Central memory CD4-positive, alpha-beta T cell (primary cell): ENCODE measurements at places on chromosomes 7 and 10.

GRCh38 chr10:65341323-65341925 lies 1584.4 kb upstream of the LRRTM3 start:
- DNase-seq: no peak

DNA sequence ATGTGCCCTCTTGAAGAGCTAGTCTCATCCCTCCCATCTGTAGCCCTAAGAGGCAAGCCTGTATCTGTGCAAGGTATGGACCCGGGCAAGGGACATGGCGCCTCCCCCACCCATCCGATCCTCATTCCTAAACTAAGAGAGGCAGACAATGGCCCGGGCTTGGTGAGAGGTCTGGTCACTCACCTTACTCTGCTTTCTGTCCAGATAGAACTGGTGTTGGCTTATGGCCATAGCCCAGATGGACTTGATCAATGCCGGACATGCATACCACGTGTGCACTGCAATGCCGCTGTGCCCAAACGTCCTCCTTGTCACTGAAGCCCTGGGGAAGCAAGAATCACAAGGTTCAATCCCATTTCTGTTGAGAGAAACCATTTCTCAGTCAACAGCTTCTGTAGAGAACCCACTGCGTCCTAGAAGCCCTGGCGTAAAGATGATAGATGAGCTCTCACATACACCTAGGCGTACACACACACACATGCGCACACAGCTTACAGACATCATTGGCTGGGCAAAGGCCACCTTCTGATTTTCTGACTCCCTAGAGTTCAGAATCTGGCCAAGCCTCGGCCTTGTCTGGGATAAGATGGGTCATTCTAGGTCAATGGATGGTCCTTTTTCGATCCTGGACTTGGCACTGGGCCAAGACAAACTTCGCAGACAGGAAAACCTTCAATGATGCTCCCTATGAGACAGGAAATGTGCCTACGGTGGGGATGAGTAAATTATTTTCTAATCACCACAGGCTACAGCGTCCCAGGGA lies 114.6 kb downstream of the PRPF18 start:
- DNase-seq: no peak

- DNase-seq: no peak
These were observed 74.1 kb downstream of the RALA start for GRCh38 chr7:39697483-39697882.

GRCh38 chr7:44621034-44621749 lies 14.8 kb downstream of the OGDH start:
- DNase-seq: no peak

DNA sequence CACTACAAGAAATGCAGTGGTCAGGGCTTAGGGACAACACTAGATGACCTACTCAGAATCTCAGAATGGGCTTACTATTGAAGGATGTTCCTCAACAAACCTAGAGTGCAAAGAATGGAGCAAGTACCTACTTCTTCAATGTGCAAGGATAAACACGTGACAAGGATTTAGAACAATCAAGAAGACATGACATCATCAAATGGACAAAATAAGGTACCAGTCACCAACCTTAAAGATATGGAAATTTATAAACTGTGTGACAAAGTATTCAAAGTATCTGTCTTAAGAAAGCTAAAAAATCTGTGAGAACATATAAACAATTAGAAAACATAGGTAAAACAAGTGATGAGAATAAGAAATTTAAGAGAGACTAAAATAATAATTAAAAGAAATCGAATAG lies 656.1 kb downstream of the ZWINT start:
- no peak for DNase-seq

DNA sequence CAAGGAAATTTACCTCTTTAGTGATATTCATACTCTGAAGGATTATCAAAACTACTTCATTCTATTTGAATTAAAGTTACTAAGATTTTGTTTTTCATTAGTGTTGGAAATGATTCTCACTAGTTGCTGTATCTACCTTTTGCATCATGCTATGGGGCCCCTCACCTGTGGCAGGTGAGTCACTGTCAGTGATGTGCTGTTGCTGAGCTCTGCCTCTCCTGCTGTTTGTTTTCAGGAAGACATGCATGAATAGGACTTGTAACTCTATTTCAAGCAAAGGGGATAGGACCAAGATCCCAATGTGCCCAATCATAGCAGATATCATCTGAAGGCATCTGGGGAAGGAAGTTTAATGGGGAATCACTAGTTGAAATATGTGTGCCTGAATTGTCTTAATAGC lies 57.4 kb upstream of the AGR3 start:
- no peak for DNase-seq

GRCh38 chr7:23685731-23686130 lies 5.7 kb downstream of the FAM221A start:
- no peak for DNase-seq

DNA sequence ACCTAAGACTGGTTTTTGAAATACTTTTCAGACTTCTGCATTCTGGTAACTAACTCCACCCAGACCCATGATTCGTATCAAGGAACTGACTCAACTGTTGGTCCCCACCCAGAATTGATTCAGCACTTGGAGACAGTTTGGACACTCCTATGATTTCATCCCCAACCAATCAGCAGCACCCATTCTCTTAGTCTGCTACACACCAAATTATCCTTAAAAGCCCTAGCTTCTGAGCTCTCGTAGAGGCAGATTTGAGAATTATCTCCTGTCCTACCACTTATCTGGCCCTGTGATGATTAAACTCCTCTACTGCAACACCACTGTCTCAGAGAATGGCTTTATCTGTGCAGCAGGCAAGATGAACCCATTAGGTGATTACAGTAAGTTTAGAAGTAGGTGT lies 7.7 kb upstream of the GSTO1 start:
- no peak for DNase-seq

DNA sequence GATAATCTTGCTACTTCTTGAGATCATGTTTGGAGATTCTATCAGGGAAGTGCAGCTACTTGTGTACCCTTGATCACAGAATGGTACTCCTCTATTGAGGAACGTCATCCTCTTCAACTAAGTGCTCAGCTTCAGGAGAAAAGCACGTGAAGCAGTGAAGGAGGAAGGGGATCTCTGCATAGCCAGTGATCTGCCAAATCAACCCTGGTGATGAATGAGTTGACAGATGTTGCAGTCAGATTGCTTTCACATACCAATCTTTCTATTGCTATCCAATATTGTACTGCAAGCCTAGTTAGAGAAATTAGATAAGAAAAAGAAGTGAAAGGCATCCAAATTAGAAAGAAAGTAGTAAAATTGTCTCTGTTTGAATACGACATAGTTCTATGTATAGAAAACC lies 309.4 kb downstream of the TWIST1 start:
- DNase-seq: no peak

- DNase-seq: no peak
These were observed 273.1 kb upstream of the KCND2 start for GRCh38 chr7:119999738-120000475.

GRCh38 chr10:104291439-104291951 lies 22.5 kb downstream of the GSTO2 start:
- DNase-seq: peak; percentile 82

GRCh38 chr10:6201516-6201975 lies 1.2 kb upstream of the PFKFB3 start:
- DNase-seq: peak; percentile 83

- no peak for DNase-seq
These were observed 97.3 kb downstream of the DNAH11 start for GRCh38 chr7:21640105-21640504.

GRCh38 chr7:66886152-66886551 lies 34.9 kb upstream of the TMEM248 start:
- no peak for DNase-seq

- DNase-seq: no peak
These were observed 206.5 kb upstream of the PRKCQ start for GRCh38 chr10:6786579-6787031.

- no peak for DNase-seq
These were observed 230.4 kb downstream of the TMEM178B start for GRCh38 chr7:141304291-141304690.

GRCh38 chr10:62590306-62590705 lies 214.2 kb upstream of the ADO start:
- no peak for DNase-seq

DNA sequence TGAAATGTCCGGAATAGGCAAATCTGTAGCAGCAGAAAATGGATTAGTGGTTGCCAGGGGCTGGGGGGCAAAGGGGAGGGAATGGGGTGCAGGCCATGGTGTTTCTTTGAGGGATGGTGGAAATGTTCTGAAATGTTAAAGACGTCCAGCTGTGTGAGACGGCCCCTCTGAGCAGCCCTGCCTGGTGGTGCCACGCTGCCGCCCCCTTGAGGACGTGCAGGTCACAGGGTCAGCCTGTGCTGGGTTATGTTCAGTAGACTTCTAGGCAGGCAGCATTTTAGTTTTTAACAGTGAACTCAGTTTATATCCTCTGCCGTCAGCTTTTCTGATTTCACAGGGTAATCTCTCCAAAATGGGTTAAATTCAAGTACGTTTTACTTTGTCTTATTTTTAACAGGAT lies 9.4 kb downstream of the NUB1 start:
- DNase-seq: no peak

DNA sequence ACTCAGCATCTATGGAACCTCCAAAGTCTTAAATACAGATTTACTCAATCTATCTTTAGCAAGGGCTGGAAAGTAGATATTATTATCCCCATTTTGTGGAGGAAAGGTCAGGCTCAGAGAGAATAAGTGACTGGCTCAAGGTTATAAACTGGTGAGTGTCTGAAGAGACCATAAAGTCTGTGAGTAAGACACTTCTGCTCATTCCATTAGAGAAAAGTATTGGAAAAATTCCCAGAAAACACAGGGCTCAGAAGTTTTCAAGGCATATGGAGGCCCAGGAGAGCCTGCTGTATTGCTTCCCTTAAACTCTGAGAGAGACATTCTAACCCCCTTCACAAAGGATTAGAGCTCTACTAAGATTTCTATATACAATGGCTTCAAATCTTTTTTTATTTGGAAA lies 134.8 kb downstream of the PCDH15 start:
- DNase-seq: no peak

GRCh38 chr10:71233482-71233892 lies 21.1 kb downstream of the UNC5B start:
- no peak for DNase-seq

- DNase-seq: no peak
These were observed 18.4 kb downstream of the SPOCK2 start for GRCh38 chr10:72069751-72070526.

GRCh38 chr10:91613411-91614187 lies 19.3 kb downstream of the PPP1R3C start:
- no peak for DNase-seq

DNA sequence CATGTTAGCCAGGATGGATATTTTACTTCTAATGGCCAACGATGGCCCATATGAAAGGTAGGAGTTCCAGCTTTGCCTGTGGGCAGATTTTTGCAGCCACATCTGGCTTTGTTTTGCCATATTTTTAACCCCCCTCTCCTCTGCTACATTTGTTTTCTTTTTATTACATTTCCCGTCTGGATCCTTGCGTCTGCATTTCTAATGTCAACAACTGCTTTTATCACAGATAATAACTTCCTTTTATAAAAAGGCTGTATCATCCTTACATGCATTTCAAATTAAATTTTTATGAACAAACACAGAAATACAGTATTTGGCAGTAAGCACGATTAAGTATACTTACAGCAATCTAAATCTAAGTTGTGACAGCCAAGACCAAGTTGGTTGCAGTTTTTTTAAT lies 156.0 kb downstream of the BAMBI start:
- no peak for DNase-seq

- no peak for DNase-seq
These were observed 239.8 kb upstream of the IGFBP3 start for GRCh38 chr7:46160861-46161260.

- DNase-seq: no peak
These were observed 25.7 kb downstream of the SNX8 start for GRCh38 chr7:2288503-2288902.

GRCh38 chr10:103382769-103383168 lies 13.5 kb downstream of the ATP5MK start:
- no peak for DNase-seq

DNA sequence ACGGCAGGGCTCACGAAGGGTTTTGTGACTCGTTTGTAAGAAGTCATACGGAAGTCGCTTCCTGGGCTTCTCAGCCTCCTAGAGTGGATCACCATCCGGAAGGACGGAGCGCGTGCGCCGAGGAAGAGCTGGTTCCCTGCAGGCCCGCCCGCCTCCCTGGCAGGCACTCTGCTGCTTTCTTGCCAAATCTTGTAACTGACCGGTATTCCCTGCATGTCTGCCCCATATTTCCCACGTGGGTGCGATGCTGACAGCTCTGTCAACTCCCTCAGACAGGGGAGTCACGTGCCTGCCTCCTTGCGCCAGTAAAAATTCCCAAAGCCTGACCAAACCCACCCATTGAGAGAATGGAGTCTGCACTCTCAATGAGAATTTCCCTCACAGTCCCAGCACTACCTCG lies 12.7 kb downstream of the SHH start:
- no peak for DNase-seq

GRCh38 chr10:5106553-5106952 lies 12.3 kb downstream of the AKR1C3 start:
- no peak for DNase-seq

DNA sequence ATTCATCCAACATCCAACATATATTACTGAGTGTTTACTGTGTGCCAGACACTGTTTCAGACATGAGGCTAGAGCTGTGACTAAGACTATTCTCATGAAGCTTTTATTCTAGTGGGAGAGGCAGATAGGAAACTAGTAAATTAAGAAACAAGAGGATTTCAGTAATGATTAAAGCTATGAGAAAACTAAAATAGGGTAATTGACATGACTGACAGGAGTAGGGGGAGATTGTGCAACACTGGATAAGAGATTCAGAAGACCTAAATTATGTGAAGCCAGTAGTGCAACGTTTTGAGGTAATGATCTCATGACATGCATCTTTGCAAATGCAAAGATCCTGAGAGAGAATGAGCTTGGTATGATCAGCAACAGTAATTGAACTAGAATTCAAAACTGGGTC lies 48.6 kb upstream of the MKLN1 start:
- no peak for DNase-seq

GRCh38 chr10:111390813-111391563 lies 314.2 kb downstream of the ADRA2A start:
- DNase-seq: no peak

GRCh38 chr7:69927461-69927860 lies 329.2 kb downstream of the AUTS2 start:
- DNase-seq: no peak

DNA sequence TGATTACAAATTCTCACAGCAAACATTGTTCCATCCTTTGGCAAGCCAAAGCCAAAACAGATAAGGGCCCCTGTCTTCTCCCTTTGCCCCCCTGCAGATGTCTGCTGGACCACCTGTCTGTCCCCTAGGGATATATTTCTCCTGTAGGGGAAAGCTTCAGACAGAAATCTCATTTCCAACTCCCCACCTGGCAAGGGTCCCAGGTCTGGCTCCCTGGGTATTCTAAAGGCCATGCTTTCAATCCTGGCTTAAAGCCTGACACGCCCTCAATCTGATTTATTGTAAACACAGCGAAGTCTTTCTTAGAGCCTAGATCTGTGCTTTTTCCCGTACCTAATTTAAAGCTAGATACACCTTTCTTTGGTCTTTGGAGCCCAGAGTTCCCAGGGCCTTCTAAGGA lies 66.1 kb downstream of the KCNMA1 start:
- DNase-seq: no peak
